ENCODE measurements at places on chromosomes 16 and 17.

GRCh38 chr17:69047368-69048263 is 13.1 kb downstream of the ABCA9 start:
- DNase-seq = peak; percentile 77

DNA sequence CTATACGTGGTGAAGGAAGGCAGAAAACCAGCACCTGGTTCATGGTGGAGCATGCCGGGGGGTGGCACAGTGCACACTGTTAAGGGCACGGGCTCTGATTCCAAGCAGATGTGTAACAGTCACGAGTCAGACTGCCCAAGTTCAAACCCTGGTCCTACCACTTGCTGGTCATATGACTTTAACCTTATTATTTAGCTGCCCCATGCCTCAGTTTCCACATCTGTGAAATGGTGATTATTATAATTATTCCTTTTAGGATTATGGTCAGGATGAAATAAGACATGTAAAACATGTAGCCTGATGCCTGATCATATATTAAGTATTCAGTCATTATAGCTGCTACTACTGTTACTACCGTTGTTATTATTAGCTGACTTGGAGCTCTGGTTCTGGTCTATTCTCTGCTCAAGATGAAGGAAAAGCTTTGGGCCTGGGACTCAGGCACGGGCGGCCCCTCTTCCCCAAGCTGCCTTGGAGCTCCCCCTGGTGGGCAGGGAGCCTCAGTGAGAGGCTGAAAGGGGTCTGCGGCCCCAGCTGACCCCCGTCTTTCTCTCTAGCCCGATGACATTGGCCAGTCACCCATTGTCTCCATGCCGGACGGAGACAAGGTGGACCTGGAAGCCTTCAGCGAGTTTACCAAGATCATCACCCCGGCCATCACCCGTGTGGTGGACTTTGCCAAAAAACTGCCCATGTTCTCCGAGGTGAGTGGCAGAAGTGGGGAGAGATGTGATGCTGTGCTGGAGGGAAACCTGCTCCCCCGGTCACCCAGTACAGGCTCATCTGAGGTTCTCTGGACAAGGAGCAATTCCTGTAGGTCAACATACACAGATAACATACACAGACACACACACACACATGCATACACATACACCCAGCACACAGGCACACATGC is 14.0 kb downstream of the NR1D1 start:
- DNase-seq = no peak

GRCh38 chr16:2428051-2428783 is 1.0 kb upstream of the CCNF start:
- DNase-seq = no peak

- no peak for DNase-seq
These were observed 27.8 kb downstream of the CCL4 start for GRCh38 chr17:36131421-36131820.

- peak; percentile 46 for DNase-seq
These were observed 93.7 kb downstream of the PMP22 start for GRCh38 chr17:15171167-15172047.

- DNase-seq = no peak
These were observed 18.2 kb downstream of the CES5A start for GRCh38 chr16:55856950-55857349.

DNA sequence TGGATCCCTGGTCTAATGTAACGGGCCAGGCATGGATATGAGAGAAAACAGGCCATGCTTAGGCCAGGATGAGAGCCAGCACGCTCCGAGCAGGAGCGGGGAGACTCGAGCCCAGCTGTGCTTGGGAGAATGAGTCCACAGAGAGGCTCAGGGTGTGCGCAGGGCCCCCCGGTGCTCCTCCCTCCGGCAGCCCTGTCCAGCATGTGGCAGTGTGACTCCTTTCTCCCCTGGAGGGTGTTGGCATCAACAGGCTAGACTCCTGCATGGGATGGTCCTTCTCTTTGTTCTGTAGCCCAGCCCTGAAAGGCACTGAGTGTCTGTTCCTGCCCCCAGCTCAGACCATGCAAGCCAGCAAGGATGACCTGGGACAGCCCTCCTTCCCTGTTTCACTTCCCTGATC is 23.4 kb downstream of the PGS1 start:
- DNase-seq = no peak

GRCh38 chr16:70706948-70707465 is 21.2 kb upstream of the MTSS2 start:
- no peak for DNase-seq

- no peak for DNase-seq
These were observed 21.2 kb downstream of the DNASE1 start for GRCh38 chr16:3675601-3676130.

GRCh38 chr17:32807577-32807976 is 69.3 kb downstream of the MYO1D start:
- no peak for DNase-seq

DNA sequence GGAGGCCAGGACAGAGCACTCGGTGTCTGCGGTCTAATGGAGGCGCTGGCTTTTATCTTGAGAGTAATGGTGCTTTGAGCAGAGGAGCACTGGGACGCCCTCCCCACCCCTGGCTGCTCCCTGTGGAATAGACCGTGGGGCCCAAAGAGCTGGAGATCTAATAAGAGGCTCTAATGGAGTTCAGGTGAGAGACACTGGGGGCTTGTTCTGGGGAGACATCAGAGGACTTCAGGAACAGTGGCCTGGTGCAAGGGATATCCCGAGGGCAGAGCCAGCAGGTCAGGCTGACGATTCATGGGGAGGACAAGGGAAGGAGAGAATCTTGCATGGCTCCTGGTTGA is 9.5 kb upstream of the KRT19 start:
- no peak for DNase-seq

DNA sequence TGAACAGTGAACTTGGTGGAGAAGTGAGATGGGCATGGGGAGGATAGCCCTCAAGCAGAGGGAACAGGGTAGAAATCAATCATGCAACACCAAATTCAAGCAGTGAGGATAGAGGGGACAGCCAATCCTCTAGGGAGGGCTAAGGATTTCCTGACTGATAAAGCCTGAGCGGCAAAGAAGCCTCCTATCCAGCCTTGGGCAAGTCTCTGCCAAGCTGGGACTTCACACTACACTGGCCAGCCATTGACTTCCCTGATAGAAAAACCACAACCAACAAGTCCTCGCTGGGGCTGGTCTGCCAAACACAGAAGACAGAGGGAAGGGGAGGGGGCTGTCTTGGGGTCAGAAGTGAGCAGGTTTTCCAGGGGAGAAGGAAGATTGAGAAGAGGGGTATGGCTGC is 2.5 kb upstream of the FBXL19 start:
- DNase-seq = no peak

DNA sequence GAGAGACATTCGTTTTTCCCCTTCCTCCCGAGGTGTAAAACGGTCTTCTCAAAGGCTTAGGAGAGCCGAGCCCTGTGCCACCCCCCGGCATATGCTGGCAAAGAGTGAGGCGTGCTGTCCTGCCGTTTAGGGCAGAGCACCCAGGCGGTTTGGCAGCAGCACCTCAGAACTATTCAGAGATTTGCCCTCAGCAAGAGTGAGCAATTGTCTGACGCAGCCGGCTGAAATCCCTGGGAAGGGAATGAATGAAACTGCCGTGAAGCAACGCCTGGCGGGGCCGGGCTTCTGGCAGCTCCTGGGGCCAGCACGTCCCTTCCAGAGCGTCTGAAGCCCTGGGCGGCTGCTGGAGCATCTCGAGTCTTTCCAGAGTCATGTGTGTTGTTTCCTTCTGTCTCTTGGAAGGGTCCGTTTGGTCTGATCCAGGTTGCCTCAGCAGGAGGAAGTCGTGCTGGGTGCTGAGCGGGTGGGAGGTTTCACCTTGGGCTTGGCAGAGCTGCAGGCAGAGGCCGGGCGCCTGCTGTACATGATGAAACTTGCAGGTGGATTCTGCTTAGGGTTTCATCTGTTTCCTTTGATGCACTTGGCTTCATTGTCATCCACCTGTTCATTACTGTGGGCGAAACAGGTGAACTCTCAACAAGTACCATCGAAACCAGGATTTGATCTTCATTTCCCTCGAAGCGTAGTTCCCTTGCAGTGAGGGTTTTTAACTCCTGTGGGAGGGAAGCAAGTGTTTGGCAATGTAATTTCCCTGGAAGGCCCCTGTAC is 35.4 kb downstream of the TBCD start:
- no peak for DNase-seq

GRCh38 chr17:52106638-52107261 is 51.8 kb downstream of the CA10 start:
- no peak for DNase-seq

GRCh38 chr16:89709716-89710432 is 8.4 kb upstream of the SPATA2L start:
- no peak for DNase-seq

DNA sequence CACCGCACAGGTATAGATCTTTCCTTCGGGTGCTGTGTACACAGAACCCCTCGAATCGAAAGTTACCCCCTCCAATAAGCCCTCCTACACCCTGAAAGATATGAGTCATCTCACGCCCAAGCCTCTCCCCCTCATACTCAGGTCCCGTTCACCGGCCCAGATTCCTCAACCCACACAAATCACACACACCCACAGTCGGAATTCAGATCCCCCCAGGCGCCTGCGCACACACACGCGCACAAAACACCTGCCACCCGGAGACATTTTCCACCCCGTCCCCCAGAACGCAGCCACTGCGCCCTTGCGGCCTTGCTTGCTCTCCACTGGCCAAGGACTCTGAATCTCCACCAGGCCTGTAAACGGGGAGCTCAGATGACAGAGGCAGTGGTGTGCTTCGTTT is 4.9 kb downstream of the JPH3 start:
- no peak for DNase-seq

GRCh38 chr16:50901062-50901461 is 159.2 kb downstream of the CYLD start:
- no peak for DNase-seq

DNA sequence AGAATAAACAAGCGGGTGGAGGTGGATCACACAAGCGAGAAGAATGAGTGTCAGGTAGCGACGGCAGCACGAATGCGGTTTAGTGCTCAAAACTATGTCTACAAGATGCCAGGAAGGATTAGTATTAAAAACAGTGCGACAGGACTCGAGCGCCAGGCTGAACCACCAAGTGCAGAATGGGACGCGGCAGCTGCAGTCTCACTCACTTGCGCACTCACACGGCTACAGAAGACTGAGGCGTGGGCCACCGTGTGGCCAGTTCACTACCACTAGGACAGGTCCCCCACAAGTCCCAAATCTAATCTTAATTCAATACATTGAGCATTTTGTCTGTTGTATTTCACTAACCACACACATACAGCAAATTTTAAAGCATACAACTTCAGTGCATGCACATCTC is 35.7 kb upstream of the TRAP1 start:
- DNase-seq = no peak

DNA sequence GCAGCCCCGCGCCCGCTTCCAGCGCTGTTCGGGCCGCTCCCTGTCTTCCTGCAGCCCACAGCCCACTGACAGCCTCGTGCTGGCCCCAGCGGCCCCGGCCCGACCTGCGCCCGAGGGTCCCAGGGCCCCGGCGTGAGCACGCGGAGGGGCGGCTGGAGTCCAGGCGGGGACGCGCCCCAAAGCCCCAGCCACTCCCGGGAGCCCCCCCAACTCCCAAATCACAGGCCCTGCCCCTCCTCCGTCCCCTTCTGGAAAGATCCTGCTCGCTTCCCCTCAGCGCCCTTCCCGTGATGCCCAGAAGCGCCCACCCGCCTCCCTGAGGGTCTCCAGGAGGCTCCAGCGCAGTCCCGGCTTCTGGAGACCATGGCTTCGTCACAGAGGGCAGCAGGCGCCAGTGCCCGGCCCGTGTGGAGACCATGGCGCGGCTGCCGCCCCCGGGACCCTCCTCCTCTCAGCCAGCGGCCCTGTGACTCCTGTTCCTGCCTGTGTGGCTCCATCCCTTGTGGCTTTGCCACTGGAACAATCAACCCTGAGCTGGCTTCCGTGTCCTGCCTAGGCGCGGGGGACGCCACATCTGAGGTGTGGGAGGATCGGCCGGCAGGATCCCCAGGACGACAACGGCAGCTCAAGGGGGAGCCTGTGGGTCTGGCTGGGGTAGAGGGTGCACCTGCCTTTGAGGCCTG is 3.9 kb downstream of the UTS2R start:
- no peak for DNase-seq

DNA sequence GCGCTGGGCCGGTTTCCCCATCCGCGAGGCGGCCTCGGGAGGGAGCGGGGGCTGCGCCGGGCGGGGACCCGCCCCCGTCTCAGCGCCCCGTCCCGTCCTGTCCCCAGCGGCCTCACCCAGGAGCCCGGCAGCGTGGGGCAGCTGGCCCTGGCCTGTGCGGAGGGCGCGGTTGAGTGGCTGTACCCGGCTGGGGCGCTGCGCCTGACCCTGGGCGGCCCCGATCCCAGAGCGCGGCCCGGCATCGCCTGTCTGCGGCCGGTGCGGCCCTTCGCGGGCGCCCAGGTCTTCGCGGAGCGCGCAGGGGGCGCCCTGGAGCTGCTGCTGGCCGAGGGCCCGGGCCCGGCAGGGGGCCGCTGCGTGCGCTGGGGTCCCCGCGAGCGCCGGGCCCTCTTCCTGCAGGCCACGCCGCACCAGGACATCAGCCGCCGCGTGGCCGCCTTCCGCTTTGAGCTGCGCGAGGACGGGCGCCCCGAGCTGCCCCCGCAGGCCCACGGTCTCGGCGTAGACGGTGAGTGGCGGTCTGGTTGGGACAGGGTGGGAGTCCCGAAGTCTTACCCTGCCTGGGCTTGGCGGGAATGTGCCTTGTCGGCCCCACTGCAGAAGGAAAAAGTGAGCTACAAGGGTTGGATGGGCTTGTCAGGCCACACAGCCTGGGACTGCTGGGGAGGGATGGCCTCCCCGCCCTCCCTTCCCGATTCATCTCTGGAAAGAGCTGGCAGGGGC is 720 bp downstream of the METRN start:
- no peak for DNase-seq

- DNase-seq = no peak
These were observed 5.5 kb upstream of the ZNF771 start for GRCh38 chr16:30401768-30402425.

DNA sequence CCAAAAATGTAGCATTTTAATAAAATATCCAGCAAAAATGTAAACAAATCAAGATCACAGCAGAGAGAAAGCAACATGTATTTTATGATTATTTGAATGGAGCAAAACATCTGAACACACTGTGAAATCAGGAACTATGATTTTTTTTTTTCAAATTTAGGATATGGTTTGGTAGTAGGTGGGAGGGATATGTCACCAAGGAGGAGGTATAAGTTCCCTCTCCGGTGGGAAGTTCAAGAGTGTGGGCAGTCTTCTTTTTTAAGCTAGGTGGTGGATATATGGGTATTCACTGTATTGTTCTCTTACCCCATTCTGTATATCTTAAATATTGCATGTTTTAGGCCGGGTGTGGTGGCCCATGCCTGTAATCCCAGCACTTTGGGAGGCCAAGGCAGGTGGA is 10.2 kb downstream of the CDR2 start:
- no peak for DNase-seq

GRCh38 chr17:1766382-1767135 is 4.7 kb downstream of the SERPINF1 start:
- DNase-seq = no peak

- DNase-seq = no peak
These were observed 119.8 kb upstream of the PLCG2 start for GRCh38 chr16:81659249-81659648.

- DNase-seq = no peak
These were observed 325.3 kb downstream of the UTP18 start for GRCh38 chr17:51585514-51586104.
